NCI-H2227 treated with DMSO at 0.1 percent for 48 hours (cell line): ENCODE measurements at places on chromosomes 5 and 9.

DNA sequence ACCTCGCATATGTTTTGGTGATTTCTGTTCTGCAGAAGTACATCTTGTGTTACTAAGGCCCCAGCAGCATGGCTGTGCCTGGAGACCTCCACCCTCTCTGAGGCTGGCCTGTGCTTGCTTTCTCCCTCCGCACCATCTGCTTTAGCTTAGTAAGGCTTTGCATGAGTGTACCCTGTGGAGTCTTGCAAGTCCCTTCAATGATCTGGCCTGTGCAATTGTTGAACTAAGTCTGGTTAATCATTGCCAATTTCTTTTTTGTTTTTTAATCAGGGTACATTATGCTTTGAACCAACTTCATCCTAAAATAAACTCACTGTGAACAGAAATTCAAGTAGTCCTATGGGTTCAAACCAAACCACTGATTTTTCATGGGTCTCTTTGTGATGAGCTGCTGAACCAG, 32.3 kb downstream of the ACOT12 start:
- DNase-seq, result no peak

DNA sequence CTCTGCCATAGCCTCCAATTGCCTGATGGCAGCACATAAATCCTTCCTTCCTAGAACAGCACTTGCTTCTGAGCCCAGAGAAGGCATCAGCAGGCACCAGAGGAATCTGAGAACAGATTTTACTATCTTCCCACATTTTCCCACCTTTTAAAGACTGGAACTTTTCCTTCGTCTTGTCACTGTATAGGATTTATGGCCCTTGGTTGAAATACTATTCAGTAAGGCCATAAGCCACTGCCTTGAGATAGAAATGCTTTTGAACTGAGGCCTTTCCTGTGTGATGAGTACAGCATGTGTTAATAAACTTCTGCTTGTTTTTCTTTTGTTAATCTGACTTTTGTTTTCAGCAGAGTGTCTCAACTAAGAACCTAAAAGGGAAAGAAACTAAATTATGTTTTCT, 84.3 kb downstream of the MRPS27 start:
- no peak for DNase-seq

GRCh38 chr5:154756868-154757813, 2.0 kb downstream of the LARP1 start:
- DNase-seq, result no peak

DNA sequence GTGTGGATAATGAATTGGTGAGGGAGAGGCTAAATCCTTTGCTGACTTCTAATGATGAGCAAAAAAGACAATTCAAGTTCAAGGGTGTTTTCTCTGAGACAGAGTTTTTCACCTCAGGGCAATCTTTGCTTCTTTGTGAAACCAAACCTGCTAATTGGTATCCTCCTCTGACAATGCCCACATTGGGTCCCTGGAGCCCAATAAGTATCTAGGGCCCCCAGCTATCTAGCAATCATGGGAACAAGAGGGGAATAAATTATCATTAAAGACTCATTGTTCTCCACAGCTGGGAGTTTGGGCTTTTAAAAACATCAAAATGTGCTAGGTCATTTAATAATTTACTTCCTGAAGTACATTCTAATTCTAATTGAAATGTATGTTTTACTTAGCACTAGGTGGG, 227.3 kb downstream of the TMEM167A start:
- DNase-seq, result no peak

- DNase-seq, result no peak
These were observed 37.7 kb upstream of the ZFR start for GRCh38 chr5:32482193-32482592.

DNA sequence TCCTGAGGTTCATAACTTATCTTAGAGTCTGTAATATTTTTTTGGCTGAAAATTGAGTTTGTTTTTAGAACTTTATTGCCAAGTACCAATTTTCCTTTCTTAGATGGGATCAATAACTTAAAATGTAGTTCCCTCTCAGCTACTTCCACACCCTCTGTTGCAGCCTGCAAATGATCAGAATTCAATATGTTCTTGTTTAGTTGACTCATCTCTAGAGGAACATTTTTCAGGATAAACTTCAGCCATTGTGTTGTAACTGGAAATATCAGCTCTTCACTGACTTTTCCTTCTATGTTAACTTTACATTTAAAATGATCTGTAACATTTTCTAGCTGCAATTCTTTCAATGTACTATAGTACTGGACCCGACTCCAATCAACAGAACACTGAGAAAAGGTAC, 115.7 kb downstream of the ESM1 start:
- no peak for DNase-seq

DNA sequence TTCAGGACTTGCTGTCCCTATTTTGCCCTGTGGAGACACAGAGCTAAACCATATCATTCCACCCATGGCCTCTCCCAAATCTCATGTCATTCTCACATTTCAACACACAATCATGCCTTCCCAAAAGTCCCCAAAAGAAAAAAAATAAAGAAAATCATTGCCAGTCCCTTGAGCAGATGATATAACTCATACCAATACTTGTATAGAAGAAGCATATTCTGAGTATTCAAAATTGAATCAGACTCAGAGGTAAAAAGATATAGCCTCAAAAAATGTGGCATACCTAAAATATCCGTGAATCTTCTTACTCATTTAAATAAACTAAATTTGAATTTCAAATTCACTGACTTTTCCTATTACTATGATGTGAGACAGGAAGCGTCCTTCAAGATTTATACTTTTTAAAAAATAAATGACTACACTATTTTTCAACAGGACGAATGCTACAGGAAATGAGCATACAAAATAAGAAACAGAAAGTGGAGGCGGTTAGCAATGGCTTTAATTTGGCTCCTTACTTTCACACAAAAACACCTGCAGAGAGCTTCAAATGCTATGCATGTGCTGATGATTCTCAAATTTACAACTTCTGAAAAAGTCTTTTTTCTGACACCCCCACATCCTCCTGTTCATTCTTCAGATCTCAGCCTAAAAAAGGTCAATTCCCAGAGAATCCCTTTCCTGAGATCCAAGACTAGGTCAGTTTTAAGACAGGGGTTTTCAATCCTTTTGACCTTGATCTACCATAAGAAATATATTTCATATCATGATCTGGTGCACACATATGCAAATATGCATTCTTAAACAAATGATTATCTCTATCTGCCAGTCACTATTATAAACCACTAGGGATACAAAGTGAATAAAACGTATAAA, 39.6 kb upstream of the DMXL1 start:
- no peak for DNase-seq

DNA sequence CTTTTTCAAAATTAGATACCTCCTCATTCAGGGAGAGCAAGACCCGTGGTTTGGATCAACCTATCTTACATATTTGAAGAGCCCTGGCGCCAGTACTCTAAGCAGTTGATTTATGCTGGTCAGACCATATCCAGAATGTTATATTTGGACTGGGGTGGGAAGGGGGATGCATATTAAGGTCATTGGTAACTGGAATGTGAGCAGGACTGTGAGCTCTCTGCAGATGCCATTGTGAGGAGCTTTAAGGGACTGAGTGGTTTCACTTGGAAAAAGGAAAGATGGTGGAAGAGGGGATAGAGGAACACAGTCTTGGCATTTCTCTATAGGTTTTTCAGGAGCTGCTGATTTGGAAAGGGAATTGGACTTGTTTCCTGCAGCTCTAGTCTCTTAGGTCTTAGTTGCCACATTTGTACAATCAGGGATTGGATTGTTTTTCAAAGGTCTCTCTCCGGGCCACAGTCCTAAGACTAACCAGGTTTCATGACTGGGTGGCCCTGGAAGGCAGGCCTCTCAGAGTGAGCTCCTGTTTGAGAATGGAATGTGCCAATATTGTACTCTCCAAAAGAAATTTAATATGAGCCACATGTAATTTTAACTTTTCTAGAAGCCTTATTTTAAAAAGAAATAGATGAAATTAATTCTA, 25.8 kb upstream of the F2R start:
- no peak for DNase-seq

- DNase-seq, result no peak
These were observed 488.7 kb upstream of the CCNG1 start for GRCh38 chr5:162948677-162949076.

- no peak for DNase-seq
These were observed at the start of gene GABBR2 for GRCh38 chr9:98708933-98709911. TSS of gene GABBR2 (minus strand) at chr9:98708935. CDS start at chr9:98708737, 198 bp downstream.

DNA sequence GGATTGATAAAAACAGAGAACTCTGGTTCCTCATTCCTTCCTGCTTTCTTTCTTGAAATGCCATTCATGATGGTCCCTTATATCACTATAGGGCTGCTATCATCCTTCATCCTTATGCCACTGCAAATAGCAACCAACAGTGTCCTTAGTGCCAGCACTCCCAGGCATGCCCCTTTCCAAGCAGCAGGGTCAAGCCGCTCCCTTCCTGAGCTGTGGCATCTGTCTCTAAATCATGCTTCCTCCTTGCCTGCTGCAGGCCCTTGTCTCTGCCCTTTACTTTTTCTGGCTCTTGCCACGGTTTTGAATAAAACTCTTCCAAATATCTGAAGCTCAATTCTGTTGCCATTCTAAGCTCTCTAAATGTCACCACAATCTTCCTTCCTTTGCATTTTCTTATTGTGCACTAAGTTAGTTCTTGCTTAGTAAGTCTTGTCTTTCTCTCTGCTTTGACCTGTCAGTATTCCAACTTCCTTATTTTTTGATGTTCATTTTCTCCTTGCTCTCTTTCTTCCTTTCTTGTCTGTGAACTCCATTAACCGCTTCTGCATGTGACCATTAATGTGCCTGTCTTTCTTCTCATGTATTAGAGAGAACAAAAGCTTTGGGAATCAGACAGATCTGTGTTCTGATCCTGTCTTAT, 19.9 kb downstream of the TLR4 start:
- no peak for DNase-seq

DNA sequence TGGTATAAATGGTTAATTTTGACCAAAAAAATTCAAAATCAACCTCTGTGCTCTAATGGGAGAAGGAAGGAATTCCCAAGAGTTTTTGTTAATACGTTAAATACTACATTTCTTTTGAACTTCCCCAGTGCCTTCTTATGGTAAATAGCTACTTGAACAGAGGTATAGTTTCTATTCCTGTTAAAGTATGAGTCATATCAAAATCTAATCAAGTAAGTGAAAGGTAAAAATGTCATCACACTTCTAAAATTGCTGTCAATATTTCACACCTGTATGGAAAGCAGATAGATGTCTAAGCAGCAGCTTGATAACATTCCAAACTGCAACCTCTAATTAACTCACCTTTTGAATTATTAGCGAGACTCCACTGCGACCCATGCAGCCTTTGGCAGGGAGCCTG, 214.1 kb upstream of the MEF2C start:
- no peak for DNase-seq

DNA sequence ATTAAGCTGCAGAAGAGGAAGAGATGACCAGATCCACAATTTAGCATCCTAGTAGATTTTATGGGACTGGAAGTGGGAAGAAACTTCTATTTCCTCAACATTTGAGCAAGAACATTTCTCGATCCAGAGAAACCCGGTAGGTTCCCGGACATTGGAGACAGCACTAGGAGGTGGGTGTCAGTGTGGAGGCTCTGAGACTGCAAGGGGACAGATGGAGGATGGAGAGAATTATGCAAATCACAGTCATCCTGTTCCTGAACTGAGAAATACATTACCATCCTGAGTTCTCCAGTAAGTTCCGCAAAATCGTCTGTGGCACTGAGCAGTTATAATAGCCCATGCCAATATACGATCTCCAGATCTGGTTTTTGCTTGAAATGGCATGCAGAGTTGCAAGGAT, 25.6 kb downstream of the GLDC start:
- no peak for DNase-seq

DNA sequence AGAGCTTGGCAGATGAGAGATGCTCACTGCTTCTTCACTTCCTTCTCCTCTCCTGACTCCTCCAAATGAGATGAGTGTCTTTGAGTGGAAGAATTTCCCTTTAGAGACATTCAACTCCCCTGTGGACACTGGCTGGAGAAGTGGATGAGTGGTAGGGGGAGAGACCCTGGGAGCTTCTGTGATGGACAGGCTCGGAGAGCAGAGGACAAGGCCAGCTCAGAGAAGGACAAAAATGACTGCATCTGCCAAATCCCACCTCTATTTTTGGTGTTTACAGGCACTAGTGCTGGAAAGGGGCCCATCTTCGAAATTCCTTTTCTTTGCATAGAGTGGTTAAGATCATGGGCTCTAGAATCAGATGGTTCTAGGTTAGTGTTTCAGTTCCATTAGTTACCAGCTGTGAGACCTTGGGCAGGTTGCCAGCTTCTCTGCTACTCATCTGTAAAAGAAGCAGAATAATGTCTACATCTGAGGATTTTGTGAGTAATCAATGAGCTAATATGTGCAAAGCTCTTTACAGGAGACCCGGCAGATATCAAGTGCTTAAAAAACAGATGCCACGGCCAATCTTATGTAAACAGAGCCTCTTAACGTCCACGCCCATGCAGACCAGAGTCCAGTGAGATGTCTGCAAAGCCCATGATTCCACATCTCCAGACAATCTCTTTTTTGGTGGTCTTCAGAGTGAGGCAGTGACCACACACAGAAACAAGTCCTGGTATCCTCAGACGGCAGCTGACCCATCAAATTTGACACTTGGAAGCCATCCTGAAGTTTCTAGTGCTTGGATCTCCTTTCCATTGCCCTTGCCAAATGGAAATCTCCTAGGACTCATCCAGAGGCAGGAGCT, 13.6 kb upstream of the COL27A1 start:
- no peak for DNase-seq

DNA sequence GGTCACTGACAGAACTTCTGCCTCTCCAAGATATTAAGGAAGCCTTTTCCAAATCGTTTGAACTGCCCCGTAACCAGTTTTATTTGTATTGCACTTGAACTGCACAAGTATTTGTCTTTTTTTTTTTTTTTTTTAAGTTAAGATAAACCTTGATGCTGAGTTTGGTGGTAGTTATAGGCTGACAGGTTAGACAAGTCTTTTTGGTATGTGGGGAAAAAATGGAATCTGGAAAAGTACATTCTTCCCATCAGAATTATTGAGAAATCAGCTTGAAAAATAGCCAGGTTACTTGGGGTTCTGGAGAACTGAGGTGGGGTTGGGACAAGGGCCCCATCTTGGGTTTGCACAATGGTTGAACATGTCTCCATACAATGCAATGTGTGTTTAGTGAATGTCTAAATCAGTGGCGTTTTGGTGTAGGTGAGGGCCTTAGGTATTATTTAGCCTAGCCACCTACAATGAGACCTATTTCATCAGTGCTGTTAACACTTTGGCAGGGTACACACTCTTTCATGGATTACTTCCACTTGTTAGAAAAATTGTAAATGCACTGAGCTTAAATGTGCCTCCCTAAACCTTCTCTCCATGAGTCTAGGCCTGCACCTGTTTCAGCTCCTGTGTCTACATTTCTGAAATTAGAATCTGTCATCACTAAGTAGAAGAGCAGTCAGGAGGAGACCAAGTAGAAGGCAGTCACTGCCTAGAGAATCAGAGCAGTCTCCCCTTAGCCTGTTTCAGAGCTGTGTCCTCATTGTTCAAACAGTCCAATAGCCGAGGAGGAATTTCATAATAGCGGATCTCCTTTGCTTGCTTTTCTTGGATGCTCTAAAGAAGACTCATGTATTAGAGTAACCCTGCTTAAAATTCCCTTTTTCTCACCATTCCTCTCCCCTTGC, 140.0 kb upstream of the HMHB1 start:
- DNase-seq, result no peak
